ENCODE measurements at places on chromosomes 7 and 10. TPM values are rescaled to one million over a fixed set of nuclear protein-coding genes. Genes with fewer than 3 reads are reported as not detected.

The ZNF804B gene
- 0.08 TPM for total RNA-seq

DNA sequence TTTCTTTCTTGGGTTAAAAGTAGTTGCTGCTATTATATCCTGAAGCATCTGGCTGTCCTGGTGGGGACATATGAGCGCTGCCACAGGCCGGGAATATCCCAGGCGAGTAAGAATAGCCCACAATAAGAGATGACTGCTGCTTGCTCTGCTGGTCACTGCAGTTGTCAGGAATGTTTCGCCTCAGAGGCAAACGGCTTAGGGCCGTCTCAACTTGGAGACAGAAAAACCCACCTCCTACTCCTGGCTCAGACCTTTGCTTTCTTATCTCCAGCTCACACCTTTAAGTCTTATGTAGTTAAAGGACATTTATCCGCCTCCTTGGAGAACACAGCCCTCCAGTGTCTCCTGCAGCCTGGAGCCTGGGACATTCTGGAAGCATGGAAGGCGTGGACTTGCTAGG is at the start of gene GJD4:
GJD4 (plus strand) TSS at position 151 of the 400 bp plus-strand sequence; CDS start at position 378, 227 bp downstream.
- no peak for DNase-seq

DNA sequence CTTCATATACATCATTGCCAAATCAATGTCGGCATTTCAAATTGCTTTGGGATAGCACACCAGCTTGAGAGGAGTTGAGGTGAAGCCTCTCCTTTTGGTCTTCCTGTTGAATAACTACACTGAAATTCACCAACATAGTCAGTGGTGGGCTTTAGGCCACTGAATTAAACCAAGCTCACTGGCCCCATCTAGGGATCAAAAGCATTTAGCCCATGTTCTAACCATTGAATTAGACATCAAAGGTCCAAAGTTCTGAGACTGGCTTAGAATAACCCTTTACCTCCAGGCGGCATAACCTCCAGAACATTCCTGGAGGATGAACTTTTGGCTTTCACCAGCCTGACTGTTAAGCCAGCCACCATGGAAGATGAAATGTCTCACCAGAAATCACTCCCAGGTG is 54.6 kb downstream of the BPGM start:
- no peak for DNase-seq

The ZNF503 gene
- 60.1 TPM for total RNA-seq

- no peak for DNase-seq
Measured at GRCh38 chr7:13386741-13387140, 602.7 kb downstream of the ETV1 start.

The TRPV6 gene
- total RNA-seq = not detected

The CALY gene
- total RNA-seq = 1.4 TPM

DNA sequence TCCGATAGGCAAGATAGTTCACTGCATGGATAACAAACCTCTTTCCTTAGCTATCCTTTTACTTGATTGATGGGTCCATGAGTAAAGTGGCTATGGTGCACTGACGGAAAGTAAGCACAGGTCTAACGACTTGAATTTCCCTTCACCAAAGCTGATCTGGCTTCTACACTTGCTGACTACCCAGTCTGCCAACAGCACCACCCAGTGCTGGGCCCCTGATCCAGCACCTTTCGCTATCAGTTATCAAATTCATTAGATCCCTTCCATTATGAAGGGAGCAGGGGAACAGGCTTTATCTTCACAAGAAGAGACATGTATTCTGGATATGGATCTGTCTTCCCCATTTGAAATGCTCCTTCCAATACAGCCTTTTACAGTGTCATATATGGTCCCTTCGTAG is 855.9 kb downstream of the GRID1 start:
- DNase-seq = no peak

- no peak for DNase-seq
Measured at GRCh38 chr7:134818613-134819345, 39.3 kb downstream of the CALD1 start.

DNA sequence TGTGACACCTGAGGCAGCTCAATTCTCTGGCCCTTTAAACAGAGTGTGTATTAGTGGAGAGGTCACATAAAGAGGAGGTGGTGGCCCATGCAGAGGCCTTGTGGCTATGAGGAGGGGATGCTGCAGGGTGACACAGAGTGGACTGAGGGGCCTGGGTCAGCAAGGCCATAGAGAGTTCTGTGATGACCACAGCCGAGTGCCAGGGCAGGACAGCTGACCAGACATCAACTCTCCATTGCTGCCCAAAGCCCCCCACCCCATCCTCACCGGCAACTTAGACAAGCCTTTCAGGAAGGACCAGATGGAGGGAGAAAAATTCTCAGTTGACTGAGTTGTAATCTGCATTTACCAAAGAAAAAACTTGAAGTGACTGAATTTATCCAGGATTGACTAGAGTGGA is 378.1 kb downstream of the RPS24 start:
- no peak for DNase-seq

DNA sequence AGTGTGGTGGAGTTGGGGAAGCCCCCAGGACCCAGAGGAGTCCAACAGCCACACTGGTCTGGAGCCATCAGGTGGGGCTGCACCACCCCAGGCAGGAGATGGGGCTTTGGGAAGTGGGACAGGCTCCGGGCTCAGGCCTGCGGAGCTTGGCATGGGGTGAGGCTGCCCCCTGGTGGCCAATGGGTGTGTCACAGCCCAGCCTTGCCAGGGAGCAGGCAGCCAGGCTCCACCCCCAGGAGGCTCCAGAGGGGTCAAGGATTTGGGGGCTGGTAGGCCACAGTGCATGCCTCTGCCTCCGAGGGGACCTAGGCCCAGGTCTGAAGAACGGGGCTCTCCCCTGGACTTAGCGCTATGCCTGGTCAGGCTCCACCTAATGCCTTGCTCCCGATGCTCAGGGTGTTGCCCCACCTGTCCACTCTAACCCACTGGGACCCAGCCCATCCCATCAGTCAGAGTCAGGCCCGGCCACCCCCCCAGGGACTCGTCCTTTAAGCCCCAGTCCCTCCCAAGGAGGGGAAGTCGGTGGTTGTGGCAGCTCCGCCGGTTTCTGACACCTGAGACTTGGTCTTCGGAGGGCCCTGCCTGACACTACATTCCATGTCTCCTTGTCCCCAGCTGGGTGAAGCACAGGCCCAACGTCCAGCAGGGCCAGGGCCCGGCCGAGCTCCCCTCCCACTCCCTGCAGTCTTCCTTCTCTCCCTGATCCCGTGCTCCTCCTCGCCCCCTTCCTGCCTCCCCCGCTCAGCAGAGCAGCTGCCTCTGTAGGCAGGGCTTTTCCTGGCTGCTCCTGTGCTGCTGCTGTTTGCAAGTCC is 11.3 kb upstream of the SAMD8 start:
- DNase-seq = peak; percentile 87

DNA sequence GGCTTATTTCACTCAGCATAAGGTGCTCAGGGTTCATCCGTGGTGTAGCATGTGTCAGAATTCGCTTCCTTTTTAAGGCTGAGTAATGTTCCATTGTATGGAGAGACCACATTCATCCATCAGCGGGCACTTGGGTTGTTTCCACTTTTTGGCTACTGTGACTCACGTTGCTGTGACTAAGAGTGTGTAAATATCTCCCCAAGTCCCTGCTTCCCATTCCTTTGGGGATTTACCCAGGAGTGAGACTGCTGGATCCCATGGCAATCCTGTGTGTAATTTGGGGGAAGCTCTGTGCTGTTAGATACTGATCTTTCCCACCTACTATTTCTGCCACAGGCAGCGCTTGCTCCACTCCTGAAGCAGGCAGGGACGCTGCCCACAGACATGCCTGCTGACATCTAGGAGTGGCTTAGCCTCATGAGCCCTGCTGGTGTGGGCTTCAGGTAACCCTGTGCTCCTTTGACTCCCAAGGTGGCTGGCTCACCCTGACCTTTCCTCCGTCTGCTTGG is 346.0 kb downstream of the FRMD4A start:
- no peak for DNase-seq

All from adrenal gland (tissue), 19 donors.